NT2/D1 (cell line): ENCODE measurements at places on chromosomes 7 and 10.

DNA sequence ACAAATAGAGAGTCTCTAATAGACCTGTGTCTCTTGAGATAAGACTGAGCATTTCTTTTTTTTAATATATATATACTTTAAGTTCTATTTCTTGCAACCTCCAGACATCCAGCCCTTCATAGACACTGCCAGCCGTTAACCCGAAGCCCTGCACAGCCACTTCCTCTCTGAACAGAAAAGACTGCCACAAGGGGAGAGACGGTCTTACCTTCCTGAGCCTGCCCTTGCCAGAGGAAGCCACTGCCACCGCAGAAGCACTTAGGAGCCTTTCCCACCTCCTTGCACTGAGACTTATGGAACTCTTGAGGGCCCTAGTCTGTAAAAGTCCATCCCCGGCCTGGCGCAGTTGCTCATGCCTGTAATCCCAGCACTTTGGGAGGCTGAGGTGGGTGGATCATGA is 31.8 kb upstream of the PRSS1 start:
- no peak for DNase-seq

DNA sequence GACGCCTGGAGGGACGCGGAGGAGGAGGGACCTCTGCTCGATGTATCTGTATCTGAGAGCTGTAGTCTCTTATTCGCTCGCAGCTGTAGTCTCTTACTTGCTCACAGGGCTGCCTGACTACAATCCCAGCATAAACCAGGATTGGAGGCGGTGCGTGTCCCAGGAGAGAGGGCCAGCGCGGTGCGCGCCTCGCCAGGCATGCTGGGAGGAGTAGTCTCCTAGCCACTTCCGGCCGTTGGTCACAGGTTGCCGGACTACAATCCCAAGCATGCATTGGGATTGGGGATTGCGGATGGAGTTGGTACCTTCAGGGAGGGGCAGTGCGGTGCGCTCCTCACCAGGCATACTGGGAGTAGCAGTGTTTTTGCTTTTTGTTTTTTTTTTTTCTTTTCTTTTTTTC is 421.7 kb upstream of the NUPR2 start:
- no peak for DNase-seq

DNA sequence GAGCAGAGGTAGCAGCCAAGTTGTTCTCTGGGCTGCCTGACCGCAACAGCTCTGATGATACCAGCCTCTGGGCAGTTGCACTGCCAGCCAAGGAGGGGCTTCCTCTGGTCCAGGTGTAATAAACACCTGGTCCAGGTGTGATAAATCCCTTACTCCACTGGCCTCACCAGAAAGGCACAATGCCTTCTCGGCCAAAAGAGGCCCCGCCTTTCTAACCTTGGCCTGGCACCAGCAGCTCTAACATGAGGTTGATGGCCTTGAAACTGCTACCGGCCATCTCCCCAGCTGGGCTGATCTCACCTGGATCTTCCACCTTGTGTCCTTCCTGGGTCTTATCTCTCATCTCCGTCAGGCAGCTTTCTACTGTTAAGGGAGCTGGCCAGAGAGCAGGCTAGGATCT is 45.5 kb upstream of the PDZD8 start:
- no peak for DNase-seq

GRCh38 chr10:51716981-51717380 is 17.6 kb upstream of the CSTF2T start:
- no peak for DNase-seq

DNA sequence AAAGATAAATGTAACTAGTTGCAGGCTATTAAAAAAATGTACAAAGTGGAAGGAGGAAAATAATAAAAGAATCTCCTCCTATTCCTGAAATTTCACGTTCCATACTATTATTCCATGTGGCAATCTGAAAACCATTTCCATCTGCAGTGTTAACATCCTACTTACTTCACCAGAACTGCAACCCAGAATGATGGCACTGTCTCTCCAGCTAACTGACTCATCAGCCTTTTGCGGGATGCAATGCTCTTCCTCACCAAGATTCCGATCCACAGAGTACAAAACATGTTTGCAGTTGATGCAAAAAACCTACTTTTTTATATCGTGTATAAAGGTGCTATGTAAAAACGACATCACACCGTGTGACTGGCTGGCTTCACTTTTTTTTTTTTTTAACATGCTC is 50.8 kb downstream of the ESYT2 start:
- no peak for DNase-seq

GRCh38 chr7:105131890-105132289 is 117.9 kb downstream of the KMT2E start:
- DNase-seq: no peak

- DNase-seq: no peak
Measured at GRCh38 chr10:99393683-99394082, 36.7 kb downstream of the GOT1 start.

DNA sequence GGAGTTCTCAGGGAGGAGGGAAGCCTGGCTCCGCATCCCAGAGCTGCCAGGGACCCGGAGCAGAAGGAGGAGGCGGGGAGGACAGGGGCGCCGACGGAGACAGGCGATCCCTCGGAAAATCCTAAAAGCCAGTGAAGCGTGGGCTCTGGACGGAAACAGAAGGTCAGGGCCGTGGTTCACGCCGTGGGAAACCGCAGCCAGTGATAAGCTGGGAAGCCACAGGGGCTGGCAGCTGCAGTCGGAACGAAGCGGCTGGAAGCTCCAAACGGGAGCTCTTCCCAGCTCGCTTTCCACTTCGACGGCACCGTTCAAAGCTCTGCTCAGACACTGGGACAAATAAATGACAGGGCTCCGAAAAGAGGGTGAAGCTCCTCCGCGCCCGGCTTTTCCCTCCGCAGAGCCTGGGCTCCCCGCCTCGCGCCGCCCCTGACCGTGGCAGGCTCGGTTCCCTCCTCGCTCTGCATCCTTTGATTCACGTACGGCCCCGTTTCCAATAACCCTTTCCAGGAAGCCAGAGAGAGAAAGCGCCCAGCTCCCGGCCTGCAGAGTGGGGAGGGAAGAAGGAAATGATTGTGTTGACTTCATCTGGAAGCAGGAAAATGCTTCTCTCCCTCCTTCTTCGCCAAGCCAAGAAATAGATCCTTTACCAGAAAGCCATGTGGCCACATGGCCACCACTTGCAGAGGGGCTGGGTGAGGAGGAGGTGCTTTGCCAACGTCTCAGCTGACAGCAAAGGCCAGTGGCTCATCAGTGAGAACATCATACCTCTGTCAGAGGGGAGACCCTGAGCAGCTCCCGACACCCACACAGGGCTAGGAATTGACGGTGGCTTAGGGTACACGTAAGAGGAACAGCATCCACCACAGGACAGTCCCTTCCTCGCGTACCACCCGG is 57.4 kb downstream of the ADRB1 start:
- no peak for DNase-seq

DNA sequence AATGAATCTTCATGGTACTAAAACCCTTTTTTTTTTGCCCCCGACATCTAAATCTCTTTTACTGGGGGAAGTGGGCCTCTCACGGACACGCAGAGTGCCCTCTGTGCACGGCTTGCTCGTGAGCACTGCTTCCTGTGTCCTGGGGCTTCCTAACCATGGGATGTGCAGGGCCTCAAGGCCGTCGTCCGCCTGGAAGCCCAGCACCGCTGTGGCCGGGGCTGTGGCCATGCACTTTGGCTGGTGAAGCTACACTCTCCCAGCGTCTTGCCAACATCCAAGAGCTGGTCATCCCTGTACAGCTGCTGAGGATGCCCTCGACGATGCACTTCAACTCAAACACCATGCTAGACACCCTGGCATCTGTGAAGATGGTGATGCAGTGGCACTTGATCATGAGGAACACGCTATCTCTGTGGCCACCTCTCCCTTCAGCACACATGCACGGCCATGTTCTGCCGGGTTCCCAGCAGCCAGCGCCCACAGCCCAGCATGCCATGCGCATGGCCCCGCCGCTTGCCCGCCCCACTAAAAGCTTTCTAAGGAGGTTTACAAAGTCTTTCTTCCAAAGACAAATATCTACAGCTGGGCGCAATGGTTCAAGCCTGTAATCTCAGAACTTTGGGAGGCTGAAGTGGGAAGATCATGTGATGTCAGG is 326.5 kb downstream of the PARD3 start:
- DNase-seq: no peak

- DNase-seq: no peak
Measured at GRCh38 chr10:83580373-83581012, 558.8 kb upstream of the GHITM start.

GRCh38 chr10:115980470-115980869 is 292.5 kb downstream of the GFRA1 start:
- no peak for DNase-seq

- DNase-seq: peak; percentile 46
Measured at GRCh38 chr10:60943316-60944057, 498 bp downstream of the RHOBTB1 start.

DNA sequence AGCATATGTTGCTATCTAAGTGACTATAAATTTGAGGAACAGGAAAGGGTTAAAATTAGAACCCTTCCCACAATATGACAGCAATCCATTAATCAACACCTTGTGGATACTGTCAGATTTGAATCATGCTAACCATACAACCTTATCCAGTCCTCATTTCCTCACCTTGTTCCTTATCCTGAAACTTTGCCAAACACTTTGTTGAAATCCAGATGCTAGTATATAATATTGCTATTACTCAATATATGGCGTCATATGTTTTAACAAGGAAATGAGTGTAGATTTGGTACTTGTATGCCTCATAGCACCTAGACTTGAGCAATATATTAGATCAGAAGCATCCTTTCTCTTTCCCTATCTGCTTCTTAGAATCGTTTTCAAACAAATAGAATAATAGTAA is 66.3 kb upstream of the SLC25A13 start:
- no peak for DNase-seq

- DNase-seq: no peak
Measured at GRCh38 chr10:43706166-43706565, 57.5 kb upstream of the ZNF32 start.

- DNase-seq: peak; percentile 76
Measured at GRCh38 chr7:1028775-1029636, 15.3 kb upstream of the GPR146 start.

- DNase-seq: no peak
Measured at GRCh38 chr10:116838143-116838725, 11.1 kb upstream of the ENO4 start.

DNA sequence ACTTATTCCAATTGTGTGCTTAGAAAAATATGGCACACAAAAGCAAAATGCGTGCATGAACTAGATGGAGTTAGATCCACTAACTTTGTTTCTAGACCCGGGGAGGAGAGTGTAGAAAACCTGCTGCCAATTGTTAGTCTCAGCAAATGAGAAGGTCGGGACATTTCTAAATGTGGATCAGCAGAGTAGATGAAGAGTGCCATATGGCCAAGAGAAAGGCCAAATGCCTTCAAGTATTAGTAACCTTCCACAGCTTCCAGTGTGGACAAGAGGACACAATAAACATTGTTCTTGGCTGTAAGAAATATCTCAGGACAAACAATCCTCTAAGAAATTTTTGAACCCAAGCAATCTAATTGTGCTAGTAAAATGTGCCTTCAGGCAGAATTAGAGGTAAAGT is 690.3 kb downstream of the REEP3 start:
- no peak for DNase-seq

GRCh38 chr10:120573355-120573754 is 116.3 kb downstream of the PLPP4 start:
- no peak for DNase-seq

DNA sequence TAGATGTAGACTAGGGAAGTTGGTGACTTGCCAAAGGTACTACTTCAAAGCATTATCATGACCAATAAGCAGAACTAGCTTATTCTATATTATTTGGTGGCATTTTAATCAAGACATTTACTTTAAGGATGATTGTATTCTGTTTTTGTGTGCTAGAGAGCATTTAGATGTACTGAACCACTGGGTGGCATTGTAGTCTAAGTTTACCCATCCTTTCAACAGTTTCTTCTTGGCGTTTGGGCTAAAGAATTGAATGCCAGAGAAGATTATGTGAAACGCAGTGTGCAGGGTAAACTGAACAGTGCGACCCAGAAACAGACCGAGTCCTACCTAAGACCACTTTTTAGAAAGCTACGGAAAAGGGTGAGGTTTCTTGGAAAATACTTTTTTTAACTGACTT is 26.8 kb downstream of the PRPF18 start:
- no peak for DNase-seq
